Thymus (tissue), 14 donors: ENCODE measurements at places on chromosomes 3 and 15. TPM values are rescaled to one million over a fixed set of nuclear protein-coding genes. Genes with fewer than 3 reads are reported as not detected.
A peak's percentile ranks its signal among the peaks of the same experiment; 100 is the strongest.

Gene ONECUT1
- total RNA-seq: not detected

Gene WDR49
- 0.90 TPM for total RNA-seq

GRCh38 chr15:74788683-74789151, 6.8 kb downstream of the CSK start:
- no peaks in the 10 kb centered on the region for H3K27me3 ChIP-seq
- no peak for DNase-seq
- H3K4me1 ChIP-seq: peaks cover 74% of the 10 kb centered on the region
- H3K36me3 ChIP-seq: peaks cover 7% of the 10 kb centered on the region
- H3K27ac ChIP-seq: peak overlapping the region; percentile 99
- peak overlapping the region; percentile 98 for H3K4me3 ChIP-seq

Gene C2CD4A
- 0.66 TPM for total RNA-seq

Gene LYZL4
- total RNA-seq: 0.14 TPM

DNA sequence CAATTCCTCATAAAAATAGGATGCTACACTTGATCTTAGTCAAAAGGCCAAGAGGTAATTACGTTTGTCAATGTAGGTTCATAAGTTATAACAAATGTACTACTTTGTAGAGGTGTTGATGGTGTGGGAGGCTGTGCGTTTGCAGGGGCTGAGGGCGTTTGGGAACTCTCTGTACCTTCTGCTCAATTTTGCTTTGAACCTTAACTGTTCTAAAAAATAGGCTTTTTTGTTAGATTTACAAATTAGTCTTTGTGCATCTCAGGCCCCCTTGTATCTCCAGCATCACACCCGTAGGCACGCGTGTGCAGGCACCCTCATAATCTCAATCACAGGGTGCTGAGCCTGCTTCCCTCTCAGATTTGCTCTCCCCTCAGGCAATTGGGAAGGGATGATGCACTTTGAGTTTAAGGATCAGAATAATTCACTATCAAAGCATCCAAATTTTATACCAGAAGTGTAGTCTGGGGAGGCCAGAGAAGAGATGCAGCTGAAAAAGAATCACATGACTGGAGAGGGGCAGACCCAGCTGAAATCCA, 36.1 kb upstream of the STRIT1 start:
- no peaks in the 10 kb centered on the region for H3K4me1 ChIP-seq
- H3K27ac ChIP-seq: no peak overlapping the region
- H3K27me3 ChIP-seq: no peaks in the 10 kb centered on the region

DNA sequence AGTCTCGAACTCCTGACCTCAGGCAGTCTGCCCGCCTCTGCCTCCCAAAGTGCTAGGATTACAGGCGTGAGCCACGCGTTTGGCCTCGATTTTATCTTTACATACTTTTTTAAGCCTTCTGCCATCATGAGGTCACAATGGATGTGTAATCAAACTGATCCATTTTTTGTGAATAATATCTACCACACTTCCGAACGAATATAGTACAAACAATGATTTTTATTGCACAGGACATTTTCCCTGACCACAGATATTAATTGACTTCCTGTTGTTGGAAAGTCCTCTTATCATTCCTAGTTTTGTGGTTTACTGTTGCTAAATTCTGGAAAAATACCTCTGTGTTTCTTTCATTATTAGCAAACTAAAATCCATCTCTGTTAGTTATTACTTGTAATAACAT, 68.9 kb downstream of the MINDY2 start:
- H3K27me3 ChIP-seq: no peaks in the 10 kb centered on the region
- peaks cover 5% of the 10 kb centered on the region for H3K36me3 ChIP-seq
- DNase-seq: no peak
- no peak overlapping the region for H3K27ac ChIP-seq

Gene PEX11A
- total RNA-seq: 2.5 TPM

Gene ADGRG7
- total RNA-seq: 0.14 TPM

- H3K27ac ChIP-seq: no peak overlapping the region
- no peaks in the 10 kb centered on the region for H3K27me3 ChIP-seq
- H3K4me3 ChIP-seq: no peak overlapping the region
- DNase-seq: no peak
- H3K4me1 ChIP-seq: no peaks in the 10 kb centered on the region
Observed at GRCh38 chr15:52673312-52673711, 5.9 kb downstream of the ATOSA start.

DNA sequence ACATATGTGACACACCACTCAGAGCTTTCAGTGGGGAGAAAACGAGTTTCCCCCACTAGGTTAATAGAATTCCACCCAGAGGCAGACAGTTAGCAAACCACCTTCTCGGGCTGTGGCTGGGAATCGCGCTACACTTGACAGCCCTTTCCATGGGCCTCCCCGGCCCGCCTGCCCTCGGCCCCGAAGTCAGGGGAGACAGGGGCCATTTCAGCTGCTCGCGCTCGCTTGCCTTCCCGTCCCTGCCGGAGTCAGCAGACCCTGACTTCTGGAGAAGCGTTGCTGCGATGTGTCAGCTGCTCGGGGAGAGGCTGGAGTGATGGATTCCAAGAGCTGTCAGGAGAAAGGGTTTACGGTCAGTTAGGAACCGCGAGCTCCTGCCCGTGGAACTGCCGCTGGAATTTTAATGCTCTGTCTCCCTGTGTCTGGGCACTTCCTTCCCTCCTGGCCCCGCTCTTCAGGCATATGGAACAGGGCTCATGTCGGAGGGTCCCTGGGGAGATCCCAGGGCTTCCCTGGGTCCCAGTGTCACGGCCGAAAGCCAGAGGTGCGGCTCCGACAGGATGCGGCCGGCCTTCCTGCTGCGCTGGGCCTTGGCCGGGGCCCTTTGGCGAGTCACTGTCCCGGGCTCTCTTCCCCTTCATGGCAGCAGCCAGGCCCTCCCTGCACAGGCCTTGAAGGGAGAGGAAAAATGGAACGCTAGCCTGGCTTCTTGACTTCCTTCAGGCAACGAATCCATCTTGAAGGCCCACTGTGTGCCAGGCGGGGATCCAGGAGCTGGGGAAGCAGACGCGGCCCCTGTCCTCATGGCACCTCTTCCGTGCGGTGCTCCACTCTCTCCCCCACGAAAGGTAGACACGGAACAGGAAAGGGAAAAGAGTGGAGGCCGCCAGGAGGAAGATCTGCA, 38.4 kb upstream of the VPS8 start:
- peaks cover 3% of the 10 kb centered on the region for H3K4me1 ChIP-seq
- H3K27me3 ChIP-seq: no peaks in the 10 kb centered on the region
- H3K4me3 ChIP-seq: no peak overlapping the region
- DNase-seq: no peak

Gene KLHL40
- 0.14 TPM for total RNA-seq

DNA sequence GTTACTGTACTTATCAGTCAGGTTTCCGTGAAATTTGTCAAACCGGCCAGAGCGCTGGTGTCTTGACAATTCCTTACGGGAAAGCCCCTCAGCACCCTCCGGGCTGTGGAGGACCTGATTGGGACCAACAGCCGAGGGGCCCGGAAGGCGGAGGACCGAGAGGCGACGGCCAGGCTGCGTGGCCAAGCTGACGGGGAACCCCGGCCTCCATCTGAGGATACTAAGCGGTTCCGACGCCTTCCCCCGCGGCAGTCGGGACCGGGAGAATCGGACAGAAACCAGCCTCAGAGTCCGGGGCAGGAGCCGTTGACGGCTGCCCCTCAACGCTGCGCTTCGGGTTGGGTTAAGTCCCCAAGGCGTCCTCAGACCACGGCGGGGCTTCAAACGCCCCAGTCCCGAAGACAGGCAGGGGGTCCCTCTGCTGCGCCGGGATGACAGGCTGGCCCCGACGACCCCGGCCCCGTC, 499 bp downstream of the ALDH1A2 start:
- DNase-seq: no peak
- no peak overlapping the region for H3K4me3 ChIP-seq
- no peak overlapping the region for H3K27ac ChIP-seq
- H3K4me1 ChIP-seq: peaks cover 13% of the 10 kb centered on the region
- H3K27me3 ChIP-seq: peaks cover 89% of the 10 kb centered on the region
